Chondrocyte (in vitro differentiated cells): ENCODE measurements at places on chromosomes 2 and 18.

GRCh38 chr2:197777823-197778407 lies 7.2 kb downstream of the BOLL start:
- no peak overlapping the region for H3K27ac ChIP-seq
- H3K36me3 ChIP-seq, result no peaks in the 10 kb centered on the region
- DNase-seq, result no peak

GRCh38 chr2:106963156-106963555 lies 77.2 kb upstream of the ST6GAL2 start:
- DNase-seq, result no peak
- no peaks in the 10 kb centered on the region for H3K27me3 ChIP-seq
- H3K4me1 ChIP-seq, result peaks cover 72% of the 10 kb centered on the region
- no peaks in the 10 kb centered on the region for H3K36me3 ChIP-seq

DNA sequence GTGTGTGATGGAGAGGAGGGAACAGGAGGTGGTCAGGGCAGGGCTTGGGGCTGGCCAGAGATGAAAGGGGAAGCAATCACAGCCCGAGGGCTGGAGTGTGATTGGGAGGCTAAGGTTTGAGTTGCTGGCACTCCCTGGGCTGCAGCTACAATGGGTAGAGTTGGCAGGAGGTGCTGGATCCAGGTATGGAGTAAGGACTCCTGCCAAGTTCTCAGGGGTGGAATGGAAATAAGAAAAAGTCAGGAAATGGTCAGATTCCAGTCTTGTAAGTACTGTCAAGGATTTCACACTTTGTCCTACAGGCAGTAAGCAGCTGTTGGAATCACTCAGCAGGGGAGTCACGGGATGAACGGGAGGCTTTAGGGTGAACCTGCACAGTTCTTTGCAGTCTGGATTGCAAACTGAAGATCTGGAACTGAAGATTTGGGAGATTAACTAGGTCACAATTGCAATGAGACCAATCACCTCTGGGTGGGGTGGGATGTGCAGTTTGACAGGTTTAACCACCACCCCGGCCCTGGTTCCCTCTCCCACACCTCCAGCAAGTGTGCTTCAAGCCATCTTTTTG lies 10.9 kb upstream of the INPP5D start:
- H3K27ac ChIP-seq, result no peak overlapping the region
- peaks cover 19% of the 10 kb centered on the region for H3K27me3 ChIP-seq
- no peak for DNase-seq
- H3K4me1 ChIP-seq, result peaks cover 18% of the 10 kb centered on the region
- H3K4me3 ChIP-seq, result no peak overlapping the region

GRCh38 chr2:201433394-201433995 lies 17.8 kb downstream of the TRAK2 start:
- no peak for DNase-seq
- peaks cover 34% of the 10 kb centered on the region for H3K4me1 ChIP-seq
- no peaks in the 10 kb centered on the region for H3K27me3 ChIP-seq
- H3K4me3 ChIP-seq, result no peak overlapping the region
- peak overlapping the region; percentile 50 for H3K27ac ChIP-seq
- H3K36me3 ChIP-seq, result peaks cover 6% of the 10 kb centered on the region

DNA sequence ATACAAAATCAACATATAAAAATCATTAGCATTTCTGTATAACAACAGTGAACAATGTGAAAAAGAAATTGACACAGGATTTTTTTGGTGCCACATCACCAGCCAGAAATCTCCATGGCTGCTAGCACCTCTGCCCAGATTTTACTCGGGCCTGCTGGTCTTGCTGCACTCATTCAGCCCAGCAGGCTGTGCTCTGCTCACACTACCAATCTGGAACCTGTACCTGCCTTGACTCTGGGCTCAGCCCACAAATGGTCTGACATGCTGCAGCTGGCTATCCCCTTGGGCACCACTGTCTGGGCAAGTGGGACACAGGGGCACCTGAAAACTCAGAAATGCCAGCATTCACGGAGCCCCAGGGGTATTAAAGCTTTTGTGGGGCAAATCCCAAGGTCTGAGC lies 392.5 kb upstream of the NRXN1 start:
- no peaks in the 10 kb centered on the region for H3K4me1 ChIP-seq
- no peaks in the 10 kb centered on the region for H3K36me3 ChIP-seq
- H3K4me3 ChIP-seq, result no peak overlapping the region
- no peak overlapping the region for H3K27ac ChIP-seq
- DNase-seq, result no peak
- no peaks in the 10 kb centered on the region for H3K27me3 ChIP-seq

- H3K36me3 ChIP-seq, result peaks cover 10% of the 10 kb centered on the region
- no peak overlapping the region for H3K4me3 ChIP-seq
- H3K27ac ChIP-seq, result no peak overlapping the region
- no peak for DNase-seq
- H3K27me3 ChIP-seq, result no peaks in the 10 kb centered on the region
These were observed 207.5 kb downstream of the STK39 start for GRCh38 chr2:168039881-168040280.

- peaks cover 1% of the 10 kb centered on the region for H3K36me3 ChIP-seq
- peak overlapping the region; percentile 12 for H3K4me3 ChIP-seq
- no peak overlapping the region for H3K27ac ChIP-seq
- peaks cover 7% of the 10 kb centered on the region for H3K27me3 ChIP-seq
These were observed 109.7 kb downstream of the RGPD3 start for GRCh38 chr2:106358521-106358920.

- peaks cover 67% of the 10 kb centered on the region for H3K4me1 ChIP-seq
- no peak overlapping the region for H3K27ac ChIP-seq
- H3K4me3 ChIP-seq, result no peak overlapping the region
- no peak for DNase-seq
These were observed 131.1 kb downstream of the FMNL2 start for GRCh38 chr2:152466041-152466440.

GRCh38 chr2:30373881-30374302 lies 73.2 kb upstream of the LCLAT1 start:
- no peak overlapping the region for H3K4me3 ChIP-seq
- H3K27ac ChIP-seq, result peak overlapping the region; percentile 79
- peaks cover 32% of the 10 kb centered on the region for H3K4me1 ChIP-seq
- no peaks in the 10 kb centered on the region for H3K27me3 ChIP-seq
- H3K36me3 ChIP-seq, result no peaks in the 10 kb centered on the region
- DNase-seq, result no peak

GRCh38 chr2:105114551-105114950 lies 76.7 kb downstream of the MRPS9 start:
- no peaks in the 10 kb centered on the region for H3K36me3 ChIP-seq
- H3K4me1 ChIP-seq, result no peaks in the 10 kb centered on the region
- no peaks in the 10 kb centered on the region for H3K27me3 ChIP-seq
- no peak for DNase-seq

- no peak for DNase-seq
- no peak overlapping the region for H3K27ac ChIP-seq
- peaks cover 23% of the 10 kb centered on the region for H3K4me1 ChIP-seq
- no peak overlapping the region for H3K4me3 ChIP-seq
These were observed 256.8 kb downstream of the NEDD4L start for GRCh38 chr18:58300867-58301266.

DNA sequence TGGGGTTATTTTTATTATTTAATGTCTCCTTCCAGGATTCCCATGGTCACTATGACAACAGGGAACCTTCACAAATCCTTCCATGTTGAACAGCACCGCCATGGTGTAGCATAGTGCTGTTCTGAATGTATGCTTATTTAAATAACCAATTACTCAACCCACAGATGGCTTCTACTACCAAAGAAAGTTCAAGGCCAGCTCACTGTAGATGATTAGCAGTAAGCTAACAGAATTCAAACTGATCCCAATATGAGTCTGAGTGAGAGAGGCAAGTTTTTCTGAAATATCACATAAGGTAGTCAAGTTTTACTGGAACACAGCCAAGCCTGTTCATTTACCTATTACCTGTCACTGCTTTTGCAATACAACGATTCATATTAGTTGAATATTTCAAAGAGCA lies 51.2 kb downstream of the CLASP1 start:
- no peaks in the 10 kb centered on the region for H3K36me3 ChIP-seq
- H3K4me1 ChIP-seq, result peaks cover 14% of the 10 kb centered on the region
- H3K27ac ChIP-seq, result no peak overlapping the region
- no peak overlapping the region for H3K4me3 ChIP-seq

DNA sequence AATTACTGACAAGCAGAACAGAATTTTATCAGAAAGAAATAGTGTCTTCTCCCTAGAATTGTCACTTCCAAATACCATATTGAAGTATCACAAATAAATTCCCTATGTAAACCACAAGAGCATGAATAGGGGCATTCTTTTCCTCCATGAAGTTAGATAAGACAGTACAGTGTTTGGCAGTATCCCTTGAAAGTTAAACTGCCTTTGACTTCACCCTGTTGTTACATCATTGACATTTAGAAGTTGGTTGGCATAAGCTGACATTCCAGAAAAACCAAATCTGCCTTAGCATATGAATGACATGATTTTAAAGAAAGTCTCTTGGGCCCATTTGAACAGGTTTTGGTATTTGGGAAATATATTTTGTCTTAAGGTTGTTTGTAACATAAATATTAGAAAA lies 50.2 kb upstream of the OSR1 start:
- no peaks in the 10 kb centered on the region for H3K36me3 ChIP-seq
- H3K4me3 ChIP-seq, result no peak overlapping the region
- H3K27ac ChIP-seq, result no peak overlapping the region
- H3K4me1 ChIP-seq, result peaks cover 4% of the 10 kb centered on the region
- no peaks in the 10 kb centered on the region for H3K27me3 ChIP-seq

DNA sequence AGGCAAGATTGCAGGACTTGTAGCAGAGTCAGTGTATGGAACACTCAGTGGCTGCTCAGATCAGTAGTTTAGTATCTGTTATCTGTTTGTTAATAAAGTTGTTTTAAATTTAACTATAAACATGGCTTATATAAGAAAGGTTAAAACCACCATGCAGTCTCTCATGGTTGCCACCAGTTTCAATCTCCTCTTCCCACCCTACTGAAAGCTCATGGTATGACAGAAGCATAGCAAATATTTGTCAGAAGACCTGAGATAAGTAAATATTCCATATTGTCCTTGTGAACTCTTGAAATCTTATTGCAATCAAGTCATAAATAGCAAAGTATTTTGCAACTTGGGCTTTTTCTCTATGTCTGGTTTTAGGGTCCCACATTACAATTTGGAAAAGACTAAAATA lies 2.1 kb upstream of the COL5A2 start:
- H3K27ac ChIP-seq, result no peak overlapping the region
- no peak for DNase-seq
- no peaks in the 10 kb centered on the region for H3K27me3 ChIP-seq
- H3K4me3 ChIP-seq, result no peak overlapping the region
- peaks cover 16% of the 10 kb centered on the region for H3K4me1 ChIP-seq
- peaks cover 15% of the 10 kb centered on the region for H3K36me3 ChIP-seq

- no peak for DNase-seq
- peaks cover 4% of the 10 kb centered on the region for H3K36me3 ChIP-seq
- peaks cover 28% of the 10 kb centered on the region for H3K4me1 ChIP-seq
- H3K27ac ChIP-seq, result peak overlapping the region; percentile 78
- H3K27me3 ChIP-seq, result peaks cover 9% of the 10 kb centered on the region
These were observed 93.9 kb upstream of the LGALSL start for GRCh38 chr2:64359892-64360657.

DNA sequence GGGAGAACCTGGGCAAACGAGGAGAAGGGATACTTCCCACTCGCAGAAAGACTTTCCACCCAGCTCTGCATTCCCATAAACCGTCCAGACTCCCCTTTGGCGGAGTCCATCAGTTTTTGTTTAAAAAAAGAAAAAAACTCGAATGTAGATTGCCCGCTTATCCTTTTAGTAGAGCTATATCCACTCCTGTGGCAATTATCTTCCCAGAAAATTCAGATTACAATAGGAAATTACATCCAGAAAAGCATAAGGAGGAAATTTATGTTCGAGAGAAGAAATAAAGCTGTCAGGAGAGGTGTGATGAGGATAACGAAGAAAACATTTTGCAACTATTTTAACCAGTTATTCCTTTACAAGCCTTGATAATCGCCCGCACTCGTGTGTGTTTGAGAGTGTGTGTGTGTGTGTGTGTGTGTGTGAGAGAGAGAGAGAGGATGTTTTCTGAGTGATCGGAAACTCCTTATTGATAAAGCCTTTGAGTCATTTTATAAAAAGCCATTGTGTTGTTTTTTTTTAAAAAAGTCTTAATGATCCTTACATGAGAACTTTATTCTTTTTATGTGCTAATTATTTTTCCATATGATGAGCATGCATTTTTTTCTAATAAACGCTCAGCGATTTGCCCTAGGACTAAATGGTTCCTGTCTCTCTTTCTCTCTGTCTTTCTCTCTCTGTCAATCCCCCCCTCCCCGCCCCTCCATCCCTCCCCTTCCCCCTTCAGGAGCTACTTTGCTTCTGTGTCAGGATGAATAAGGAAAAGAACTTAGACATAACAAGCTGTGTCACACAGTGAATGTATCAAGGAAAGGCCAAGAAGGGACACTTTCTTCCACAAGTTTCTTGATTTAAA lies 1.1 kb upstream of the PPP3R1 start:
- H3K27ac ChIP-seq, result peak overlapping the region; percentile 100
- H3K4me1 ChIP-seq, result peaks cover 43% of the 10 kb centered on the region
- no peaks in the 10 kb centered on the region for H3K27me3 ChIP-seq
- H3K4me3 ChIP-seq, result peak overlapping the region; percentile 99
- H3K36me3 ChIP-seq, result no peaks in the 10 kb centered on the region
- DNase-seq, result no peak

- H3K27me3 ChIP-seq, result no peaks in the 10 kb centered on the region
- peaks cover 28% of the 10 kb centered on the region for H3K4me1 ChIP-seq
- DNase-seq, result peak; percentile 100
- peaks cover 4% of the 10 kb centered on the region for H3K36me3 ChIP-seq
- peak overlapping the region; percentile 97 for H3K27ac ChIP-seq
These were observed 810 bp upstream of the RBFA start for GRCh38 chr18:80033181-80034067.

- no peaks in the 10 kb centered on the region for H3K27me3 ChIP-seq
- H3K36me3 ChIP-seq, result no peaks in the 10 kb centered on the region
- H3K4me3 ChIP-seq, result no peak overlapping the region
- no peak overlapping the region for H3K27ac ChIP-seq
- DNase-seq, result no peak
These were observed 812.7 kb upstream of the NRXN1 start for GRCh38 chr2:51844596-51844995.

GRCh38 chr18:65938592-65939372 lies 188.0 kb downstream of the CDH7 start:
- no peaks in the 10 kb centered on the region for H3K27me3 ChIP-seq
- H3K4me1 ChIP-seq, result no peaks in the 10 kb centered on the region
- no peaks in the 10 kb centered on the region for H3K36me3 ChIP-seq
- no peak overlapping the region for H3K4me3 ChIP-seq
- DNase-seq, result no peak
- no peak overlapping the region for H3K27ac ChIP-seq

- no peaks in the 10 kb centered on the region for H3K27me3 ChIP-seq
- peaks cover 2% of the 10 kb centered on the region for H3K36me3 ChIP-seq
- no peak for DNase-seq
These were observed 58.8 kb upstream of the FOSL2 start for GRCh38 chr2:28333606-28334526.

DNA sequence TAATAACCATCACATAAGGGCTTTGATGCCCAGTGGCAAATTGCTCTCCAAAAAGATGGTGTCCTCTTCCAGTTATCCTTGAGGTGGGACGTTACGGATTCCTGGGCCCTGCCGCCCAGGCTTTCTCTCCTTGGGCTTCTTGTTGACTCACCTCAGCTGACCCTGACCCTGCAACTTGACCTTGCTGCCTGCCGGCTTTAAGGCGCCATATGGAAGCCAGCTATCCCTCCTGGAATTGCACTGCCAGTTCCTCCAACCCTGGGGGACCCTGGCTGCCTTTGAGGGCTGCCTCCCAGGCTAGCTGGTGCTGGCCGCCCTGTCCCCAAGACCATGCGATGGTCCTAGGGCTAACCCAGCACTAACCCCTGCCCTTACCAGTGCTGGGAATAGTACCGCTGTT lies 28.3 kb upstream of the B3GNT7 start:
- no peak overlapping the region for H3K4me3 ChIP-seq
- DNase-seq, result peak; percentile 56
- H3K27me3 ChIP-seq, result no peaks in the 10 kb centered on the region
